ENCODE measurements at places on chromosomes 2 and 18. TPM values are rescaled to one million over a fixed set of nuclear protein-coding genes. Genes with fewer than 3 reads are reported as not detected.

Gene TSGA10
- 0.44 TPM for total RNA-seq

Gene TBR1
- total RNA-seq = under 0.01 TPM

Gene HK2
- total RNA-seq = 3.4 TPM

Gene PLEK
- total RNA-seq = under 0.01 TPM

GRCh38 chr2:8496617-8497016, 185.2 kb upstream of the ID2 start:
- no peak for DNase-seq

GRCh38 chr2:29343830-29344229, 228.6 kb downstream of the CLIP4 start:
- DNase-seq = no peak

DNA sequence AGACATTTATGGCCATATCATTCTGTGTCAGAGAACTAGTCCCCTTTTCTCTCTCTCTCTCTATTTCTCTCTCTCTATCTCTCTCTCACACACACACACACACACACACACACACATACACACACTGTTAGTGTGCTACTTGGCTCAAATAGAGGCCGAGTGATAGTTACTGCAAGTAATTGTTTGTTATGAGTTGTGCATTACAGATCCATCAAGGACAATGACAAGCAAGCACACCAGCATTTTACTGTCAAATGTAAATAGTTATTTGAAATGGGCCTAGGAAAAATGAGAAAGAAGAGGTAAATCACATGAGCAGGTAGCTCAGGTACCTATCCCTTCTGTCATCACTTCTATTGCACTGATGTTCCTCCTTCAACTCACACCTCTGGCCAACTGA, 122.4 kb upstream of the CDH7 start:
- DNase-seq = no peak

GRCh38 chr2:48124592-48124991, 218.3 kb upstream of the FBXO11 start:
- no peak for DNase-seq

DNA sequence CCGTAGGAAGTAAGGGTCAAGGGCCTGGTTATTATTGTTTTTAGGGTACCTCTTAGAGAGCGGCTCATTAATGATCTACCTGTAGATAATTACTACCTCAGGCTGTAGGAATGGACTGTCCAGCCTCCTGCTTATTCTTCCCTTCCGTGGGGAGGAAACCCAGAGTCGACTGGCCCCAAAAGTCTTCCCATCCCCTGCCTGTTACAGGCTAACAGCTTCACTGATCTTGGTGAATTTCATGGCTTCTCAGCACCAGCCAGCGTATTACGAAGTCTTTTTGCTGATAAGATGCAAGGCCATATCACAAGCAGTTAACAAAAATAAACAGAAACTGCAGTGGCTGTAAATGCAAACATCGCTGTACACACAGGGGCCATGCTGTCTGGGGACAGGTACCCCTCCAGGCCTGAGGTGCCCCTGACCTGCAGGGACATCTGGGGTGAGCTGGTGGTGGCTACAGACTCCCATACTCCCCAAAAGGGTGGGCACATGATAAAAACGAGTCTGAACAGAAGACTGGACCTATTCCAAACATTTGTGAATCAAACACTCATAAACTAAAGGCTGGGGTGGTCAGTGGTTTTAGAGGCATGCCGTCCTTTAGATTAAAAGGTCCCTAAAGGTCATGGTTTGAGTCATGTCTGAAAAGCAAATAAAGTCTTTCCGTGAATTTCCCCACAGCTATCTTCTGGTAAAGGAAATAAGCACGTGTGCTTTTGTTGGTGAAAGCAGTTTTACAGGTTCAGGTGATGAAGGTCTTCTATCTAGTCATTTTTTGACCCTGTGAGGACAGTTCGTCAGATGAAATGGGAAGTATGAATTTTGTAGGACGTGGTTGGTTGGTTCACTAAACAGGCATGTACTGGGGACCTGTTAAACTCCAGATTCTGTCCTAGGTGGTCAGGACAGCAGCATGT, 36.7 kb downstream of the TTC39C start:
- DNase-seq = no peak

DNA sequence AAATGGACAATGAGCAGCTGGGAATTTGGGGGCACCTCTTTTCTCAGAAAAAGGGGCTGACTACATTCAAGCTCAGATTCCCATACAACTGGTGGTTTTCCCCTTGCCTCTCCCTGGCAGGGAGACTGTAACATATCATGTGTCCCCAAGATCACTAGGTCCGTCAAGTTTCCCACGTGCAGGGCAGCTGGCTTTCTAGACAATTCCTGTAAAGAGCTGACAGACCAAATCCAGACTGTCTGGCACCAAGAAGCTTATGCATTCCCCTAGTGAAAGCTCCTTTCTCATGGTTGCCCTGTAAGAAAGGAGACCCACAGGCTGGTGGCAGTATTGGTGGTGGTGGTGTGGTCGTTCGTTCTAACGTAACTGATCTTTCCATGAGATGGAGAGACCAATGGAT, 48.8 kb downstream of the THUMPD2 start:
- no peak for DNase-seq

DNA sequence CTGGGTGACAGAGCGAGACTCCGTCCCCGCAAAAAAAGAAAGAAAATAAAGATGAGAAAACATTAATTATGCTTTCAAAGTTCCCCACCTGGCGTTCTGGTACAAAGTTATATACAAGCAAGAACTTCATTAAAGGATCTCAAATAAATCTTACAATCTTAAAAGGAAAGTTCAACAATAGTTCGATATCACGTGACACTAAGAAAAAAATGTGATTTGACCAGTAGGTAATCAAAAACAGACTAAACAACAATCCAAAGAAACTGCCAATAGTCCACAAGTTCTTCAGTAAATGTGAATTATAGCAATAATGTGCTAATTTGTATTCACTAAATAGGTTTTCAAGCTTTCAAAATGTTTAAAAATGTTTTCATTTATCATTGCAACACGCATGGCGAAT, 130.4 kb downstream of the NRXN1 start:
- DNase-seq = no peak

GRCh38 chr2:74815941-74816340, 18.0 kb upstream of the HK2 start:
- DNase-seq = no peak

- DNase-seq = no peak
Measured at GRCh38 chr2:45836740-45837139, 185.3 kb downstream of the PRKCE start.

DNA sequence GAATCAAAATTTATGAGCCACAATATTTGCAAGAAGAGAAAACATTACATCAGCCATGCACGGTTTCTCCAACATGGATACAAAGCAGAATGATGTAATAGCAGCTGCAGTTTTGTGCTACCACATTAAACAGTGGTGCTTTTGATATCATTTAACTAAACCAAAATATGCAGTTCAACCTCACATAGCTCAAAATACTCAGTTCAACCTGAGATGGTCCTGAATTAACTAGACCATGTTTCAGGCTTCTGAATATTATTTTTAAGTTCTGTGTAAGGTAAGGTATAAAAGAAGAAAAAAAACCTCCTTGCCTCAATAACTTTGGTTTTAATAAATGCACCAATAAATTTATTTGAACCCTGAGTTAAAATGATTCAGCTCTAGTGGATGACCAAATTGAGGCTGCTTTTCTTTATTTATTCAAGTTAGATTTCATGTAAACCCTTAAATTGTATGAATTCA, 18.8 kb upstream of the TSPYL6 start:
- DNase-seq = peak; percentile 10

DNA sequence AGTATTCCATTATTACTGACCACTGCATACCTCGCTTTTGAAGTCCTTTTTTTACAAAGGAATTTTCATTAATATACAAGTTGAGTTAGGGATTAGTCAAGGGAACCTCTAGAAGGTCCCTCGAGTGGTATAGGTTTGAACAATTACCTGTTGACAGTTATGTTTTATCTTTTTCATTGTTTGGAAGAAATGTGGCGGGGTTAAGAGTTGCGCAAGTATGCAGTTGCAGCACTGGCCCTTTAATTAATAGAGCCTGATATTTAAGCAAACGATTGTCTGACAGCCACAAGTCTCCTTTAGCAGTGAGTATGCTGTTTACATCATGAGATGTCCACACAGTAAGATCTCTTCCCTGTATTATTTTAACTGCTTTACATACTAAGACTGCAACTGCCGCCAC, 24.3 kb downstream of the KYNU start:
- no peak for DNase-seq

- no peak for DNase-seq
Measured at GRCh38 chr2:198203336-198204069, 399.1 kb downstream of the PLCL1 start.

- no peak for DNase-seq
Measured at GRCh38 chr2:9998916-9999654, 44.3 kb upstream of the KLF11 start.

DNA sequence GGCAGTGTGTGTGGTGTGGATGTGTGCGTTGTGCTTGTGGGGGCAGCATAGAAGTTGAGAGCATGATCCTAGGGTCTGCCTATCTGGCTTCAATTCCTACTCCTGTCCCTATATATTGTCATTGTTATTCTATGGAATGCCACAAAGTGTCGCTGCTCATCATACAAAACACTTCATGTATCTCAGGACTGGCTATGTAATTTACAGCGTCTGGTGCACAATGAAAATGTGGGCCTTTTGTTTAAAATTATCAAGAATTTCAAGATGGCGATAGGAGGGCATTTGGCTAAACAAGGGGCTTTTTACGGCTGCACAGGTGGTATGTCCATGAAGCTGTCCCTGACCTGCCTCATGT, 3.4 kb downstream of the SERPINB2 start:
- peak; percentile 8 for DNase-seq

- DNase-seq = no peak
Measured at GRCh38 chr2:128372621-128373341, 54.1 kb upstream of the HS6ST1 start.

DNA sequence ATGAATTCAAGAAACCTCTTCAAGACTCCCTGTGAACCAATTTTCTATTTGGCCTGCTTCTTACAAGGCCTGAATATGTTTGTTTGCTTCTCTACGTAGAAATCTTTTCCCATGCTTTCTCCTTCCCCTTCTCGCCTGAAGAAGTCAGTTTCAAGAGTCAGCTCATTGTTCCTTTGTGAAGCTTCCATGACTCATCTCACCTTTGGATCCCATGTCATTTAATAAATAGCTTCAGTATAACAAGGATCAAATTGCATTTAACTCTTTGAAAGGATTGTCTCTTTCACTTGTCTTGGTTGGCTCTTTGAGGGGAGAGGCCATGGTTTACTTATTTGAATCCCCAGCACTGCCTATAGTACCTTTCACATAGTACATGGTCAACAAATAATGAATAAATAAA, 28.4 kb downstream of the CPS1 start:
- DNase-seq = no peak

Measured in lung microvascular endothelial cell (primary cell).